Suprapubic skin (tissue), 4 donors: ENCODE measurements at places on chromosomes 16 and 17. TPM values are rescaled to one million over a fixed set of nuclear protein-coding genes. Genes with fewer than 3 reads are reported as not detected.

CA7 gene
- total RNA-seq, result not detected

SHCBP1 gene
- total RNA-seq, result 1.3 TPM

HBA1 gene
- total RNA-seq, result 265 TPM

SLC35B1 gene
- total RNA-seq, result 42.9 TPM

LAT gene
- total RNA-seq, result 17.9 TPM

MSI2 gene
- total RNA-seq, result 23.3 TPM

CTRB1 gene
- not detected for total RNA-seq
